Kasumi-1 (cell line): ENCODE measurements at places on chromosomes 11 and 22.

DNA sequence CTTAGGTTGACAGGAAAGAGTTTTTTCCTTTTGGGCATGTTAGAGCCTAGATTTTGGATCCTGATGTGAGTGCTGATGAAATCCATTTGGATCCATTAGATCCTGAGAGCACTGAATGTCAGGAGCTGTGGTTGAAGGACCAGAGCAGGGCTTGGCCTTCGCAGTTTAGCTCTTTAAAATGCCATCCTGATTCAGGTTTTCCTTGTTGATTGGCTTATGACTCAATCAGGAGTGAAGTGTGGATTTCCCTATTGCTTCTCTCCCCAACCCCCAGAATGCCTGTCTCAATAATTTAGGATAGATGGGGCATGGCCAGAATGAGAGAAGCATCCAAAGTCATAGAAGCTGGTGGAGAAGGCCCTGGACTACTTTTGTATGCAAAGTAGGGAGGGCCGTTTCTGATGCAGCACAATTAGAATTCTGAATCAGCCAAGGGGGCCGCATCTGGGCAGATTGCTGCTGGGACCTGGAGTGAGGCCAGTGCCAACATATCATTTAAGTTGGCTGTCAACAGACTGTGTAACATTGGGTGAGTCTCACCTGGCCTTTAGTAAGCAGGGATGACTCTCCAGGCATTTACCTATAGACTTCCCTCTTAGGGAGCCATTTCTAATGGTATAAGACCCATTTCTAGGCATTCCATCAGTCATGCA, 80.5 kb downstream of the TEAD1 start:
- DNase-seq, result no peak

DNA sequence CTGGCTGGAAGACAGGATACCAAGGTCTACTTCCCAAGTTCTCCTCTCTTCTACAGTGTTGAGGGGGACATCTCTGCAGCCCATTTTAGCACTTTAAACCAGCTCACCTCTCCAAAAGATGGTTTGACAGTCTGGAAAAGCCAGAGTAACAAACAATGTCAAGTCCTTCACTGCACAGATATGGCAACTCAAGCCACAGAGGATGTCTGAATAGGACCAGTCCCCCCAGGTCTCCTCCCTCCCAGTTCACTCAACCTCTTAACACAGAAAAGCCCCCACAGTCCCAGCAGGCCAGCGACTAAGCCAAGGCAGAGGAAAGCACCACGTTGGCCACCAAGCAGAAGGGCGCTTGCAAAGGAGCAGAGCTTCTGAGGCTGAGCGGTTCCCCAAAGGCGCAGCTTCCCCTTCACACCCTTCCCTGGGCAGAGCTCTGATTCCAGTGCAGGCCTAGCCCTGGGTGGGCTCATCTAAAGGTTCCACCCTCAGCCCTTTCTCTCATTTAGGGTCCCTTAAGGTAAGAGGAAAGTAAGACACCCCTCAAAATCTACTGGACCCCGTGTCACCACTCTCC, 62.7 kb downstream of the PAK1 start:
- peak; percentile 51 for DNase-seq

DNA sequence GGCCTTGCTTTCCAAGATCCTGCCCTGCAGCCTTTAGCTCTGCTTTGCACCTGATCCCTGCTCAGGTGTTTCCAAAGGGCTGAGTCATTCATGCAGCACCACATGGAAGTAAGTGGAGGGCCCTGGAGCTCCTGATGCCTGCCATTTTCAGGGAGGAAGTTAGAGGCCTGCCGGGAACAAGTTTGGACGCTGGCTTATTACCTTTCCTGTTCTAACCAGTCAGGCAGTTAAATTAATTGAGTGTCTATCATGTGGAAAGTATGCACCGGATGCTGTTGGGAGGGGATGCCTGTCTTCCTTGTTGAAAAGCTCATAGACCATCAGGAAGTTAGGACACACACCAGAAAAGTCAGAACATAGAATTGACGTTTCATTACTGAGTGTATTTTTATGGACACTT, 73.7 kb upstream of the PLET1 start:
- DNase-seq, result no peak

DNA sequence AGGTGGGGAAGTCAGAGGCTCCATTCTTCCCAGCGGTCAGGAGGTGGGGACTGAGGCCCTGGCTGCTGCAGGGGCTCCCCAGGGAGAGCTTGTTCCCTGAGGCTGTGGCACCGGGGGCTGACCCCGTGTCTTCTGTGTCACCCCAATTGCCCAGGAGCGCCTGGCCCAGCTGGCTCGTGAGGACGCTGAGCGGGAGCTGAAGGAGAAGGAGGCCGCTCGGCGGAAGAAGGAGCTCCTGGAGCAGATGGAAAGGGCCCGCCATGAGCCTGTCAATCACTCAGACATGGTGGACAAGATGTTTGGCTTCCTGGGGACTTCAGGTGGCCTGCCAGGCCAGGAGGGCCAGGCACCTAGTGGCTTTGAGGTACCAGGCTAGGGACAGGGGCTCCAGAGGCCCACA, 53.2 kb downstream of the MYO7A start:
- no peak for DNase-seq

DNA sequence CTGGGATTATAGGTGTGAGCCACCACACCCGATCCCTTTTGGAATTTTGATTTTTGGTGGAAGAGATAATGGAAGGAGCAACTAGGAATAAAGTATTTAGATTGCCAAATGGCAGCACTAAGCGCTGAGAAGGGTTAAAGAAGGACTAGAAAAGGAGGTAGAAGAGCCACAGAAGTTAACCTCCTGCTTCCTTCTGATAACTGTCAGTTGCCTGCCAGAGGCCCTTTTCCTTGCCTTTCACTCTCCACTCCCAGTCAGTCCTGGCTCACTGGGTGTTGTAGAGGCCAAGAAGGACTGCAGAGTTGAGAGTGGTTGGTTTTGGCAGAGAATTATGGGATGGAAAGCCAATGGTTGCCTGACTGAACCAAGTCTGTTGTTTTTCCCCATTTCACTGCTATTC, 19.3 kb downstream of the ZC3H12C start:
- DNase-seq, result peak; percentile 47

DNA sequence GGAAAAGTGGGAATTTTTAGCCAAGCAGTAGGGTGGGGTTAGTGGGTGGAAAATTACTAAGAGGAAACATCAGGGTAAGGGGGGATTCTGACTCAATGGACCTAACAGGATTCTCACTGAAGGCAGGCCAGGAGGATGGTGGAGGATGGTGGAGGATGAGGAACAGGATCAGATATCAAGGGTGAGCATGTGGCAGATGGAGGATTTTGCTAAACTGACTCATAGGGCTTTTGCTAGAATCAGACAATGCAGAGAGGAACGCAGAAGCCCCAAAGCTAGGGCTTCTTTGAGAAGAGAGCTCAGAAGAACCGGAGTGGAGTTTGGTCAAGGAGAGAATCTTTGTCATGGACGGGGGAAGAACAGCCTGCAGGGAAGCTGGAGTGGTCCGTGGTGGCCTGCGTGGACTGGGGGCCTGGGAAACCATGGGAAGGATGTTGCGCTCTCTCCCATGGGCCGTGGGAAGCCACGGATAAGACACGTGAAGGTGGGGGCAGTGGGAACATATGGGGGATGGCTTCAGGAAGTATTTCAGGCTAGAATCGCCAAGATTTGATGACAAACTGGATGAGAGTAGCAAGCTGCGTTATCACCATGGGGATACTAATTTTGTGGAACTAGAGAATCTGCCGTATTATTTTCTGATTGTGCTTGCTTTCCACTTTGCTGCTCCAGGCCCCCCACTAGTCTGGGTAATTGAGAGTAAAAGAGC, 165.2 kb downstream of the LDLRAD3 start:
- DNase-seq, result no peak
